ENCODE measurements at places on chromosomes 7 and 10. TPM values are rescaled to one million over a fixed set of nuclear protein-coding genes. Genes with fewer than 3 reads are reported as not detected.

- no peaks in the 10 kb centered on the region for H3K27me3 ChIP-seq
- H3K4me3 ChIP-seq = no peak overlapping the region
- no peak overlapping the region for H3K27ac ChIP-seq
- no peaks in the 10 kb centered on the region for H3K4me1 ChIP-seq
- no peak for DNase-seq
Observed at GRCh38 chr7:88357294-88357693, 50.6 kb upstream of the STEAP4 start.

DNA sequence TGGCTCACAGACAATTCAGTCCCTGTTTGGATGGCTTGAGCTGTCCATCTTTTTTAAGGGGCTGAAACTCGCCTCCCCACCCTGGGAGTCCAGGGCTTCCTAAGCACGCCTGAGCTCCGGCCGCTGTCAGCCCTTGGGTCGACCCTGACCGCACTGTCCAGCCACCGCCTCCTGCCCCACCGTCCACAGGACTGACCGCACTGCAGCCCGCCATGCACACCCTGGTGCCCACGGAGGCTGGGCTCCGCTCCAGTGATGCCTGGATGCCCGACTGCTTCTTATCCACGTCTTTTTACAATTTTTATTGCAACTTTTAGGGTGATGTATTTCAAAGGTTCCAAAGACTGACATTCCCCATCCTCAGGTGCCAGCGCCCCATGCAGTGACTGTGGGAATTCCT lies 39.4 kb upstream of the FOXL3 start:
- no peak for DNase-seq
- no peaks in the 10 kb centered on the region for H3K4me1 ChIP-seq
- no peaks in the 10 kb centered on the region for H3K27me3 ChIP-seq
- no peak overlapping the region for H3K4me3 ChIP-seq
- H3K27ac ChIP-seq = no peak overlapping the region
- no peaks in the 10 kb centered on the region for H3K36me3 ChIP-seq

DNA sequence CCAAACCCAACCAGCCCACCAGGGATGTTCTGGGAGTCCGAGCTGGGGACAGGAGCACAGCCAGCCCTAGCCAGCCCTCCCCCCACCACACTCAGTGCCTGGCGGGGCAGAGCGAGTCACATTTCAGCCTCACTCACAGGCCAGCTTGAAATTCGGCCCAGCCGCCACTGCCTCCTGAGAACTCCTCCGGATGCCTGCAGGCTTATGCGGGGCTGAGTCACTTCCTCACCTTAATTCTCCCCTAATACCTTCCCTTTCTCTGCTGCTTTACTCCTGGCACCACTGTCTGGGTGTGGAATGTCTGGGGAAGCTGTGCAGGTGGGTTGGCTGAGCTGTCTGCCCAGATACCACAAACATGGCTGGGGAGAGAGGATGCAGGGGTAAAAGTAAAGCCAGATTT lies 22.6 kb upstream of the DLG5 start:
- no peak overlapping the region for H3K4me3 ChIP-seq
- H3K4me1 ChIP-seq = peaks cover 5% of the 10 kb centered on the region
- peak; percentile 64 for DNase-seq
- H3K27me3 ChIP-seq = no peaks in the 10 kb centered on the region
- H3K36me3 ChIP-seq = no peaks in the 10 kb centered on the region

GRCh38 chr10:48878091-48878490 lies 61.5 kb downstream of the LRRC18 start:
- H3K27ac ChIP-seq = no peak overlapping the region
- DNase-seq = no peak
- no peaks in the 10 kb centered on the region for H3K36me3 ChIP-seq
- no peaks in the 10 kb centered on the region for H3K27me3 ChIP-seq

- H3K36me3 ChIP-seq = peaks cover 78% of the 10 kb centered on the region
- H3K4me3 ChIP-seq = no peak overlapping the region
- DNase-seq = peak; percentile 28
Observed at GRCh38 chr7:73446682-73447081, 13.1 kb downstream of the FZD9 start.

- no peak for DNase-seq
- H3K4me3 ChIP-seq = no peak overlapping the region
- H3K27ac ChIP-seq = no peak overlapping the region
- no peaks in the 10 kb centered on the region for H3K36me3 ChIP-seq
- peaks cover 16% of the 10 kb centered on the region for H3K27me3 ChIP-seq
Observed at GRCh38 chr10:97774811-97775294, 3.1 kb upstream of the SFRP5 start.

- H3K27ac ChIP-seq = no peak overlapping the region
- no peaks in the 10 kb centered on the region for H3K36me3 ChIP-seq
- no peak for DNase-seq
- H3K27me3 ChIP-seq = no peaks in the 10 kb centered on the region
Observed at GRCh38 chr7:3914051-3914775, 613.2 kb downstream of the SDK1 start.

GRCh38 chr7:68936471-68937035 lies 661.7 kb upstream of the AUTS2 start:
- H3K27ac ChIP-seq = no peak overlapping the region
- DNase-seq = peak; percentile 10
- H3K27me3 ChIP-seq = no peaks in the 10 kb centered on the region
- no peaks in the 10 kb centered on the region for H3K36me3 ChIP-seq

DNA sequence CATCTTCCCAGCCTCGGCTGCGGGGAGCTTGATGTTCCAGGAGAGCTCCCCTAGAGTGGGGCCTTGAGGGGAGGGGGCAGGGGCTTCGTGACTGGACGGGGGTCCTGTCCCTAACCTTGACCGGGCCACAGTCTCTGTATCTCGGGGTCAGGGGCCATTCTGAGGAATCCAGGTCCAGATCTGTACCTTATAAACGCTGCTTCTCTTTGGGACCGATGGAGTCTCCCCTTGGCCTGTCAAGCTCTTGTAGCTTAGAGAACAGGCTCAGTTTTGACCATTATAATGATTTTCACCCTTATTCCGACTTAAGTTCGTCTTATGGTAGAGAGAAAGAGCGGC lies 831 bp downstream of the ZKSCAN5 start:
- peak overlapping the region; percentile 92 for H3K4me3 ChIP-seq
- DNase-seq = no peak
- peaks cover 17% of the 10 kb centered on the region for H3K4me1 ChIP-seq
- H3K27ac ChIP-seq = peak overlapping the region; percentile 87
- H3K36me3 ChIP-seq = no peaks in the 10 kb centered on the region

ITGA8 gene
- total RNA-seq = 1.6 TPM

CRYGN gene
- 1.3 TPM for total RNA-seq

ZPBP gene
- not detected for total RNA-seq

ELAPOR2 gene
- total RNA-seq = 35.8 TPM

NUP205 gene
- 33.9 TPM for total RNA-seq

TAS2R41 gene
- not detected for total RNA-seq

PPP1R17 gene
- total RNA-seq = not detected
